Upper lobe of right lung (tissue), 1 donor: ENCODE measurements at places on chromosomes 2 and 18. TPM values are rescaled to one million over a fixed set of nuclear protein-coding genes. Genes with fewer than 3 reads are reported as not detected.

The DOK6 gene
- total RNA-seq: 5.9 TPM

The RGPD4 gene
- total RNA-seq: 0.23 TPM

The GKN2 gene
- 77.2 TPM for total RNA-seq

The VWC2L gene
- total RNA-seq: not detected

The AGXT gene
- not detected for total RNA-seq

The ST6GAL2 gene
- total RNA-seq: 2.5 TPM

The PER2 gene
- 22.7 TPM for total RNA-seq

The DAW1 gene
- not detected for total RNA-seq

The PTPRM gene
- total RNA-seq: 99.3 TPM

The HS1BP3 gene
- 35.8 TPM for total RNA-seq

The CCDC195 gene
- total RNA-seq: not detected

The STPG4 gene
- not detected for total RNA-seq

The ASAP2 gene
- total RNA-seq: 30.9 TPM

The COL3A1 gene
- total RNA-seq: 188 TPM

The FSIP2 gene
- total RNA-seq: 0.29 TPM

The PLCL1 gene
- 7.7 TPM for total RNA-seq

The PKDCC gene
- 65.5 TPM for total RNA-seq

The CCDC102B gene
- 43.7 TPM for total RNA-seq

The MROH2A gene
- not detected for total RNA-seq

The C2orf69 gene
- 11.3 TPM for total RNA-seq

The NEU2 gene
- not detected for total RNA-seq

The ACADL gene
- 41.6 TPM for total RNA-seq

The PROKR1 gene
- total RNA-seq: not detected

The ACVR1C gene
- 1.1 TPM for total RNA-seq

The ANKRD30B gene
- not detected for total RNA-seq

The REEP1 gene
- 7.8 TPM for total RNA-seq
